ENCODE measurements at places on chromosomes 12 and 14.

GRCh38 chr12:14138495-14138894 lies 157.1 kb upstream of the GRIN2B start:
- DNase-seq = no peak

DNA sequence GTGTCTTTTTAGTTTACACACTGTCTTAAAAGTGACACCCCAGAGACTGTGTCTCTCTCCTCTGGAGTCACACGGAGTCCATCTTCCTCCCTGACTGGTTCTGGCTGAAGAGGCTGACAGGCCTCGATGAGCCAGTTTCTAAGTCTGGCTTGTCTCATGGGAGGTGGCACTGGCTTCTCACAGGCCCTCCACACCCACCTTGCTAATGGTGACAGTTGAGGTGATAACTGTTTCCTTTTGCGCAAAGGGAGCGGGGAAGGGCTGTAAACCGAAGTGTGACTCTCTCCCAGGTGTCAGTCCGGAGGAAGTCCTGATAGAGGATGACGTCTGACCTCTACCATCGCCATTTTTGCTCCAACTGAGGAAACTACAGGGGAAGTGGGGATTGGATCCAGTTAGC lies 30.2 kb downstream of the KCTD10 start:
- DNase-seq = no peak

- DNase-seq = no peak
Measured at GRCh38 chr12:81337886-81338285, 260.0 kb downstream of the ACSS3 start.

GRCh38 chr12:97938031-97938430 lies 475.4 kb downstream of the RMST start:
- no peak for DNase-seq

GRCh38 chr12:120130011-120130410 lies 13.5 kb upstream of the RAB35 start:
- DNase-seq = no peak

DNA sequence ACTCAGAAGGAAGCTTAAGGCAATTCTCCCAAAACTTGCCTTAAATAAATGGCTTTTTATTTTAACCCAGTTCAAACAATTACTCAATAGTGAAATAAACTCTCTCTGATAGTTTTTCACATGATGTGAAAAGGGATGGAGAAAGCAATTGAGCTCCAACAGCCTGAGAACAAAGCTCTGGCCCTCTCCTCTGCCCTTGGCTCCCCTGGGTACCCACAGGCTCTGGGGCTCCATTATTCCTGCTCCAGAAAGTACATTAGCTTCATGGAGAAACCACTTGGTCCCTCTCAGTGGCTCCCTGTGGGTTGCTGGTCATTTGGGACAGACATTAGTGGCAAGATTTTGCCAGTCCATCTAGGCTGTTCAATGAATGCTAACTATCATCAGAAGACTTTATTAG lies 242.8 kb downstream of the ATP23 start:
- no peak for DNase-seq

- peak; percentile 17 for DNase-seq
Measured at GRCh38 chr12:32302218-32303173, 96.9 kb upstream of the FGD4 start.

GRCh38 chr14:59428581-59429012 lies 36.6 kb downstream of the GPR135 start:
- DNase-seq = peak; percentile 63

GRCh38 chr12:91171476-91171875 lies 11.1 kb downstream of the DCN start:
- DNase-seq = no peak

GRCh38 chr14:78836777-78837176 lies 666.6 kb downstream of the NRXN3 start:
- DNase-seq = peak; percentile 27

- peak; percentile 12 for DNase-seq
Measured at GRCh38 chr14:62179367-62180018, 417.3 kb downstream of the SNAPC1 start.

DNA sequence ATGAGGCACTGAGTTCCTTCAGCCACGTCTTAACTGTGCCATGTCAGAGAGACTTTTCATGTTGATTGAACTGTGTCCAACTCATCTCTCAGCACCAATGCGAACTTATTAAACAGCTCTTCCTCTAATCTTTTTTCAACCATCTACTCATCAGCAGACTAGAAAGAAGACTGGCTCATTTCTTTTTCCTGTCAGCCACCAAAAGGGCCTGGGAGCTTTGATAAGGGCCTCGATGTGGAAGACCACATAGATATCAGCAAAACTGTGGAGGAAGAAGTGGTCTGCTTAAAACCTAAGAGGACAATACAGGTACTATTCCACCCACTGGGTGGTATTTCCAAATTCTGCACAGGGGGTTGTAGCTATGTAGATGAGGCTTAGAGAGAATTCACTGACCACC lies 3.6 kb upstream of the PLXNC1 start:
- DNase-seq = no peak

DNA sequence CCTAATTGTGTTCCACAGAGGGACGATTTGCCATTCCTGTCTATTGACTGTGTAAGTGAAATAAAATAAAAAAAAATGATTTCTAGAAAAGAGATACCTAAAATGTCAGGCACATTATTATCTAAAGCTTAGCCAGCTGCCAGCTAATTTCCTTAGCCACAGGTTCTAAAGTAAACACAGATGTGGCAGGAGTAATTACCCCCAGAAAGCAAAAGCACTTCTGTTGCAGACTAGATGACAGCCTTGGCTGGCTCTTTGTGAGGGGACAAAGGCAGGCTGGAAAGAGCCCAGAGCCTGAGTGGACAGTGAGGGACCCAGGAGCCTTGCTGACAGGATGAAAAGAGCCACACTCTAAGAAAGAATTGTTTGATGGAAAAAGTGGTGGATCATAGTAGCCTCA lies 418.1 kb downstream of the LRIG3 start:
- no peak for DNase-seq

GRCh38 chr12:48977290-48978281 lies 536 bp upstream of the WNT1 start:
- DNase-seq = peak; percentile 86

- no peak for DNase-seq
Measured at GRCh38 chr12:85968606-85969005, 94.5 kb downstream of the NTS start.

DNA sequence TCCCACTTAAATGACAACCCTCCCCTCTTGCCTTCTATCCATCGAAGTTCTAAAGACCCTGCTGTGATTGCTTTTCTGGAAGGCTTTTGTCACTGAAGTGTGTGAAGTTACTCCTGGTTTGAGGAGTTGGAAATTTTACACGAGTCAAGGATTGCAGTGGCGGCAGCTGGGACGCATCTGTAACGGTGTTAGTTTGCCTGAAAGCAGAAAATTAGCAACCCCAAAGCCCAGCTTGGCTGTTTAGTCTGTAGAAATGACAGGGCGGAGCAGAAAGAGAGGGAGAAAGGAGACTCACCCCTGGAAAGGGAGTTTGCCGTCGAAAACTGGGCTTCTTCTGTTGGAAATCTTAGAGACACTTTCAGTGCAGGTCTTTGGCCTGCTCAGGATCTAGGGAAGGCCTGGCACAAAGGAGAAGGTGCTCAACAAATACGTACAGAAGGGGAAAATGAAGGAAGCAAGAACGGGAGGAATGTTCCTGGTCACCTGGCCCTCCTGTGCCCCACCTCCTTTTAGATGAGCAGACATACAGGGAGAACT lies 931 bp upstream of the MYF5 start:
- no peak for DNase-seq

DNA sequence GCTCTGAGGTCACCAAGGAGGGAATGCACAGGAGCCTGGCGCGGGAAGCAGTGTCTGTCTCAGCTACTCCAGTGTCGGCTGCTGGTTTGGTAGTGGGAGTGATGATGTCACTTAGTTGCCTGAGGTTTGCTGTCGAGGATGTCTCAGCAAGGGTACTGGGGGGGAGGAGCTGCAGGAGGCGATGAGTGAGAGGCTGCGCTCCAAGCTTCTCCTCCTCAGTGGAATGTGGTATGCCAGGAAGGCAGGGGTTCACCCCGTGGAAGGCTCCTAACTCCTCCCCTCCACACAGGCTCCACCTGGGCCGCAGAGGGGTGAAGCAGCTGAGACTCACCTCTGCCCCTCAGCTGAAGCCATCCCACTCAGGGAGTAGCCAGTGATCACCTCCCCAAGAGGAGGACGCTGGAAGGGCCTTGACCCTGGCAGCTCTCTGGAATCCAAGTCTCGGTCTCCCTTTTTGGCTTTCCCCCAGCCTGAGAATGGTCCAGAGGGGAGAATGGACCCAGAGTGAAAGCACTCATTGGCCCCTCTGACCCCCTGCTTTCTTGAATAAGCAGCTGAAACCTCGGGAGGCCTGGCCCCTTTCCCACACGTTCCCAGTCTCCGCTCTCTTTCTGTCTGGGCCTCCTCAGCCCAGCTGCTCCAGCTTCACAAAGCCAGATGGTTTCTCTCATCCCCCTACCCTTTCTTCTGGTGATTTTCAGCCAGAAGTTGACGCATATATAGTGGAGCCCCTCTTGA lies 178.9 kb upstream of the FKBP4 start:
- DNase-seq = no peak

DNA sequence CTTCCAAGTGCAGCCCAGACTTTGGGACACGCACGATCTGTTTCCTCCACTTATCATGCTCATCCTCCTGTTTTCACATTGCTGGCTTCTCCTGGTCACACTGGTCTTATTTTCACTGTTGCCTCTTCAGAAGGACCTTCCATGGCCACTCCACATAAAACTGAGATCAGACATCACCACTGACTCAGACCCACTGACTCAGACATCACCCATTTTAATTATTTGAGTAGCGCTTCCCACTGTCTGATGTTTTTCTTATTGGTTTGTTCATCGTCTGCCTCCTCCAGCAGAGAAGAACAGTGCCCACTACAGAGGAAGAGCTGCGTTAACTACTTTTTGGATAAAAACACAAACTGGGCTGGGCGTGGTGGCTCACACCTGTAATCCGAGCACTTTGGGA lies 270.5 kb upstream of the PWP1 start:
- DNase-seq = no peak

GRCh38 chr14:23352506-23353432 lies at the start of gene SLC22A17:
TSS of gene SLC22A17 (minus strand) at chr14:23352887.
- peak; percentile 9 for DNase-seq

- DNase-seq = peak; percentile 14
Measured at GRCh38 chr14:61868846-61869245, 106.6 kb downstream of the SNAPC1 start.

GRCh38 chr12:8678661-8679111 lies 16.1 kb upstream of the MFAP5 start:
- DNase-seq = no peak

DNA sequence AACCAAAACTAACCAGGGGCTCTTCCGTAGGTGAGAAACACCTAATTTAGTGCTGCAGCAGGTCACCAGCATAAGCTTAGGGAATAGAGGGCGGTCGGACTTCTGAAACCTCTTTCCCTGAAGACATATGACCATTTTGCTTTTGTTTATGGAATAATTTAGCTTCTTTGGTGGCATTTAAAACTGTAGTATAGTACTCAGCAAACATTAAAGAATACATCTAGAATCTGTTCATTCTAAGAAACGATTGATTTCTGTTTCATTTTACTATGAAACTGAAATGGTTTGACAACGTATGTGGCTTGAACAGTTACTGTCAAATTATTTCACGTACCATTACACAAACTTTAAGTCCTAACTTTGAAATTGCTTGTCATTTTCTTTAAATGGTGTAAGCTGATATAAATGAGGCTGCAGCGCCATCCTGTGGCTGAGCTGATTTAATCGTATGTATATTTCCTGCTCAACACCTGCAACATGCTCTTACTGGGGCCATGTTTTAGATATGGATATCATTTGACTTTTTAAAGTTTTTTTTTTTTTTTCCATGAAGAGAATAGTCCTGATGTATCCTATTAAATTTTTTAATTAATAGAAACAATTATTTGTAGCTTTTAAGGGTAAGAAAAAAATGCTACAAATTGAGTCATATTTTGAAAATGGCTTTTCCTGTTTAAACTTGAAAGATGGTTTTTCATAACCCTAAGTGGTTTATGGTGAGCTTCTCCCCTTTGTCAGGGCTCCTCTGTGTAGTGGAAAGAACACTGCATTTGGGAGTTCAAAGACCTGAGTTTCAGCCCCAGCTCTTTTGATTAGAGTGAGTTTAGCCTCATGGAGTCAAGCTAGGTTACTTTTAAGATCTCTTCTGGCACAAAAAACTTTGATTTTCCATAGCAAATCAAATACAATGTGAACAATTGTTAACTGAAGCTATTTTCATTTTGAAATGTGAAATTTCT lies 27.4 kb downstream of the CFAP54 start:
- DNase-seq = peak; percentile 85

DNA sequence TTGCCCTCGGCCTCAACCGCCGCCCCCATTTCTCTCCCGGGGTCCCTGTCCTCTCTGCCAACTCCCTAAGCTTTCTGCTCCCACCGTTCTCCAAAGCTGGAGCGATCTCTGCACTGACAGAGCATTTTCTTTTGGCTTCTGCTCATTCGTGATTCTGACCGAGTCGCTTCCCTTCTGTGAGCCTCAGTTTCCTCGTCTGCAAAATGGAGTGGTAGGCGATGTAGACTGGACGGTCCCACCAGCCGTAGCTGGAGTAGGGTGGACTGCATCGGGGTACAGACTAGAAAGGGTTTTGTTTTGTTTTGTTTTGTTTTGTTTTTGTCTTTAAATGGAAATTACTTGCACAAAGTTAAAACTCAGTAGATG lies 2.4 kb downstream of the VSX2 start:
- no peak for DNase-seq

- no peak for DNase-seq
Measured at GRCh38 chr12:11877102-11877826, 193.5 kb upstream of the BCL2L14 start.

GRCh38 chr14:98146416-98146815 lies 1125.6 kb downstream of the BCL11B start:
- DNase-seq = no peak

DNA sequence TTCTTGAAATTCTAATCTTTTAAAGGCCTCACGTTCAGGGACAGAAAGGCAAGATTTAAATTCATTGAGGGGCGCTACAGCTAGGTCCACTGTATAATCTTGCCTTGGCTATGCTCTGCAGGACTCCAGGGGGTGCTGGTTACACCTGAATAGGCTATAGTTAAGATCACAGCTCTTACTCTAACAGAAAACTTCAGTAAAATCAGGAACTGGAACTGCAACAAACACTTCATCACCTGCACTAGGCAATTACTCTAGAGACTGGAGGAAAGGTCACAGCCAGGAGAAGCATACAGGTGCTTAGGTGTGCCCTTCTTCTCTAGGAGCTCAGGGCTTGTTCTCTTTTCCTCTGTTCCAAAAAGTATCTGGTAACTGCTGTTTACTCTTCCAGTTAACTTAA lies 20.9 kb downstream of the SLCO1C1 start:
- no peak for DNase-seq

- DNase-seq = no peak
Measured at GRCh38 chr12:5371631-5372030, 60.3 kb upstream of the NTF3 start.
